NCI-H146 (cell line): ENCODE measurements at places on chromosomes 12 and 14.

DNA sequence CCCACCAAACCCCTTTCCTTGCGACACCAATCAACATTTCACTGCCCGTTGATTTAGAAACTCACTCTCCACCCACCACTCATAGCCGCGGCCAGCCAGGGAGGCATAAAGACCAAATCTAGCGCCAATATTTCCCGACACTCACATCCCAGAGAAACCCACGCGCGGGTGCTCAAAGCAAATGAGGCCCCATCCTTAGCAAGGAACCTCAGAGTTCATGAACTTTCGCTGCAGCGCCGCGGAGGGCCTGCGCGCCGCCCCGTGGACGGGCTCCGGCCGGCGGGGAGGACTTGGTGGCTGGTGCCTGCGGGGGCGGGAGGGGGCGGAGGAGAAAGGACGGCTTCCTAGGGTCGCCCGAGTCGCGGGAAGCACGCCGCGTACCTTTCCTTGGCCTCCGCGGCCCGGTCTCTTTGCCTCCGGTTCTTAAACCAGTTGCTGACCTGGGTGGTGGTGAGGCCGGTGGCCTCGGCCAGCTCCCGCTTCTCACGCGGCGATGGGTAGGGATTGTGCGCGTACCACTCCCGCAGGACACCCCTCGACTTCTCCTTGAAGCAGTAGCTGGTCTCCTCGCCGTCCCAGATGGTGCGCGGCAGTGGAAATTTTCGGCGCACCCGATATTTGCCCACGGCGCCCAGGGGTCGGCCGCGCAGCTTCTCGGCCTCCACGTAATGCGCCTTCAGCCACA lies 886 bp downstream of the SIX1 start:
- peak; percentile 10 for DNase-seq

GRCh38 chr12:49349266-49349665 lies 2.6 kb downstream of the DNAJC22 start:
- DNase-seq, result no peak

DNA sequence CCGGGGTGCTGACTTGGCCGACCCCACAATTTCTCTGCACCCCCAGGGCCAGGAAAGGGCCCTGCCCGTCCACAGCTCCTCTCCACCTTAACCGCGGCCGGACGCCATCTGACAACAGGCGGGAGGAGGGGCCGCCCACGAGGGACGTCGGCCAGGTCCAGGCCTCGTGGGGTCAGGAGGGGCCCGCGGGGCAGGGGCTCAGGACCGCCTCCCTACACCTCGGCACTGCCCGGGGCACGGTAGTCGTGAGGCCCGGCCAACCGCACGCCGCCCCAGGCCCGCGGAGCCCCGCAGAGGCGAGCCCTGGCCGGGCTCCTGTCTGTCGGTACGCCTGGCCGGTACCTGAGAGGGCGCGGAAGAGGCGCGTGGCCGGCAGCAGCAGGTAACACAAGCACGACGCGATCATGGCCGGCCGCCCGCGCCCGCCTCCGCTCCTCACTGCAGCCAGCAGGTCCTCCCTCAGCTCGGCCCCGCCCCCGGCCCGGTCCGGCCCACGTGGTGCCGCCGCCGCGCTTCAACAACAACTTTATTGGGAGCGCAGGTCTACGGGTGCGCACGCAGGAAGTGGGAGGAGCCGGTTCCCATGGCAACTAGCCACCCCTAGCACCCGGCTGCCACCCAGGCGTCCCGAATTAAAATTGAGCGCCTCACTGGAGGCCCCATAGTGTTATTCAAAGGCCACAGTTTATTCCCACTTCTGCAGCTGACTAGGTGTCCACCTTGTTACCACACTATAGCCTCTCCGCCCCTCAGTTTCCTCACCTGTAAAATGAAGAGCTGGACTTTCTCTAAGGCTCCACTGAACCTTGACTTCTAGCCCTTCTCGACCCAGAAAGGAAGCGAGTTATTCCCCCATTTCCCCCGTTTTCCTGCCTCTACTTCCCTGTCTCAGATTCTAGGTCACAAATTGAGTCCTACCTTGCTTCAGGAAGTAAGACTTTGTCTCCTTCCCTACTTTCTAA lies at the start of gene ANGEL1:
Gene ANGEL1 (minus strand): TSS at position 461 of the 962 bp plus-strand sequence. CDS start 55 bp downstream, at position 406.
- DNase-seq, result peak; percentile 92

DNA sequence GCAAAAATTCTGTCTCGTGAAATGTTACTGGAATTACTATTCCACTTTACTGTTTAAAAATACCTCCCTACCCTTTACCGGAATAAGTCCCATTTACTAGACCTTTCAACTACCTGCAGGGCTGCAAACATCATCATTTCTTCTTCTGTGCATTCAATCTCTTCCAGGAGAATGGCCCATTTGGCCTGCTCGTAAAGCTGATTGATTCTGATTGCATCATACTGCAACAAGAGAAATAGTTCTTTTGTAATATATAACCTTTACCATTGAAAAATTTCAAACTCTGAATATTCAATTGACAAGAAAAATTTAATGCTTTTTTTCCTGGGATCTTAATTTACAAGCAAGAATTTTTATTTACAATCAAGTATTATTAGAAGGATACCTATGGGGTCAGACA lies 72.4 kb downstream of the FERMT2 start:
- no peak for DNase-seq

DNA sequence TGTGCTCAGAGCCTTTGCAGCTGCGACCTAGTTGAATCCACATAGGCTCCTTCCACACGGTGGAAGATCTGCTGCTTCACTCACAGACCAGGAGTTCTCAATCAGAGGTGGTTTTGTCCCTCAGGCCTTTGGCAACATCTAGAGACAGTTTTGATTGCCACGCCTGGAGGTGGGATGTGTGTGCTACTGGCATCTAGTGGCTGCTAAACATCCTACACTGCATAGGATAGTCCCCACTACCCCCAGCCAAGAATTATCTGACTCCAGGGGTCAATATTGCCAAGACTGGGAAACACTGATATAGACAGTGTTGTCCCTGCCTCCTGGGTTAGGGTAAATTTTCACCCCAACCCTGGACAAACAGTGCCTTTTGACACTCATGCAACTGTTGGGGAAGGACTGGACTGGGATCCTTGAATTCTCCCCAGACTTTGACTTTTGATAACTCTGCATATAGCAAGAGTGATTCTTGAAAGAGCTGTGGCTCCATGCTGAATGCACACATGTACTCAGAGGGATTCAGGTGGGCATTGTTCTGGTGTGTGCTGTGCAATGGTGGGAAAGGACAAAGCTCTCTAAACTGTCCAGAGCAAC lies 39.8 kb downstream of the BAZ2A start:
- DNase-seq, result peak; percentile 70

- DNase-seq, result no peak
These were observed 31.7 kb upstream of the KCNH3 start for GRCh38 chr12:49507139-49507538.
